ENCODE measurements at places on chromosomes 1 and 21.

DNA sequence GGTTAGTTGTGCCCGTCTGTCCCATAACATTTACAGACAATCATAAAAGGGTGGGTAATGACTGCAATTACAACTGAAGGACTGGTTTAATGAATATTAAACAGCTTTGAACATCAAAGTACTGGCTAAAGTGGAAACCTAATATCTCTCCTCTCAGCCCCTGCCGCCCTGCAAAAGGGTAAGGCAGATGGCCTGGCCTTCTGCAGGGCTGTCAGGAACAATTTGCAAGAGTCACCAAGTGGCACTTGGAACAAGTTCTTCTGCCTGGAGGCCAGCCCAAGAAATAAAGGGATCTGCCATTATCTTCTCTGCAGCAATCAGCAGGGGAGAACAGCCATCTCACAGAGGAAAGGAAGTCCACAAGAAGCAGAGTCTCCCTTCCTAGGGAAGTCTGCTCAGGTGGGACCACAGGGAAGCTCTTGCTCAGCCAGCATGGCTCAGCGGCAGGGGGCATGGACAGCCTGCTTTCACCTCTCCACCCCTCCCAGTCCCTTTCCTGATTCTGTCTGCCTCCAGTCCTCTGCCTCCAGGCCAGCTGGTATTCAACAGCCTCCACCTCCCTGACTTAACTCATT lies 96.1 kb downstream of the TRABD2B start:
- no peak for DNase-seq

GRCh38 chr1:39895731-39896480 lies 5.8 kb downstream of the MYCL start:
- DNase-seq = no peak

DNA sequence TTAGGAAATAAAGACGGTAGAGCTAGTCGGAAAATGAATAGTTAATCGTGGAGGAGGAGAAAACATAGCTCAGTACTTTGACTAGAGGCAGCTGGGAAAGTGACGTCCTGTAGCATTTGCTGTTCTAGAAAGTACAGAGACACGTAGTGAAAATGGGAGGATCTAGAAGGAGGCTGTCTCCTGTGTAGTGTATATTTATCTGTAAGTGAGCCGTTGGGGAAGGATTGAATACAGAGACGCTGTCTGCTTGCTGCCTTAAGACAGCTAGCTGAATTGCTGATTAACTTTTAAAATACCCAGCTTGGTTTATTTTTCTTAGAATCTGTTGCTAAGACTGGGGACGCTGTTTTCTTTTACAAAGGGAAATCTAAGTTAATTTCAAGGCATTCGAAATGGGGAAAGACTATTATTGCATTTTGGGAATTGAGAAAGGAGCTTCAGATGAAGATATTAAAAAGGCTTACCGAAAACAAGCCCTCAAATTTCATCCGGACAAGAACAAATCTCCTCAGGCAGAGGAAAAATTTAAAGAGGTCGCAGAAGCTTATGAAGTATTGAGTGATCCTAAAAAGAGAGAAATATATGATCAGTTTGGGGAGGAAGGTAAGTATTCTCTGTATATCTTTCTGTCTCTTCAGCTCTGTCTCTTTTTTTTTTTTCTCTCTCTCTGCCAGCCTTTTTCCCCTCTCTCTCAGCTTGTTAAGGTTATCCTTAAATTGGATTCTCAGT lies at the start of gene DNAJB4:
DNAJB4 (plus strand) TSS at position 221 of the 729 bp plus-strand sequence; CDS start at position 393, 172 bp downstream.
- peak; percentile 86 for DNase-seq

GRCh38 chr1:46612937-46613660 lies 3.5 kb downstream of the MOB3C start:
- DNase-seq = no peak

DNA sequence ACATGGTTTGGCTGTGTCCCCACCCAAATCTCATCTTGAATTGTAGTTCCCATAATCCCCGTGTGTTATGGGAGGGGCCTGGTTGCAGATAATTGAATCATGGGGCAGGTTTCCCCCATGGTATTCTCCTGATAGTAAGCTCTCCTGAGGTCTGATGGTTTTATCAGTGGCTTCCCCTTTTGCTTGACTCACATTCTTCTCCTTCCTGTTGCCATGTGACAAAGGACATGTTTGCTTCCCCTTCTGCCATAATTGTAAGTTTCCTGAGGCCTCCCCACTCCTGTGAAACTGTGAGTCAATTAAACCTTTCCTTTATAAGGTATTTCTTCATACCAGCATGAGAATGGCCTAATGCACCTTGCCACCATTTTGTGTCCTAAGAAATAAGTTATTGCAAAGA lies 415.0 kb downstream of the COL11A1 start:
- DNase-seq = no peak

- DNase-seq = no peak
Measured at GRCh38 chr21:26449161-26449560, 123.9 kb downstream of the CYYR1 start.

DNA sequence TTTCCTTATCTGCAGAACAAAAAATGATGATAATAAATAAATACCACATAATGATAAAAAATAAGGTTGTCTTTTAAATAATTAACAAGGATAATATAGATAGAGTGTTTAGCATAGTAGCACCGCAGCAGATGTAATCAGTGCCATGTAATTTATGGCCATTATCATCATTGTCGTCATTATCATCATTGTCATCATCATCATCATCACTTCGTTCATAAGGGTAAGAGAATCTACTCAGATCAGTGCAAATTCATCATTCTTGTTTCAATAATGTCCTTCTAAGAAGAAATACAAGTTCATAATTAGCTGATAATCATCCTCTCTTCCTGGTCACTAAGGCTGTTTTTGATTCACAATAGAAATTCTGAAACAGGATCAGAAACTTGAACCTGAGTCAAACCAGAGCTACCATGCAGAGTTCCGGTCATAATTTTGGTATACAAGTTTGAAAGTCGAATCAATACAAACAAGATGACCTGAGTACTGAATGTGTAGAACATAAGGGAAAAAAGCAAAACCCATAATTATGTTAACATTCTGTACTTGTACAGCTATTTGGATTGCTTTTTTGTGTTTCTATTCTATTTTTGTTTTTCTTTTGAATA lies 172.0 kb downstream of the LRRC40 start:
- DNase-seq = no peak

DNA sequence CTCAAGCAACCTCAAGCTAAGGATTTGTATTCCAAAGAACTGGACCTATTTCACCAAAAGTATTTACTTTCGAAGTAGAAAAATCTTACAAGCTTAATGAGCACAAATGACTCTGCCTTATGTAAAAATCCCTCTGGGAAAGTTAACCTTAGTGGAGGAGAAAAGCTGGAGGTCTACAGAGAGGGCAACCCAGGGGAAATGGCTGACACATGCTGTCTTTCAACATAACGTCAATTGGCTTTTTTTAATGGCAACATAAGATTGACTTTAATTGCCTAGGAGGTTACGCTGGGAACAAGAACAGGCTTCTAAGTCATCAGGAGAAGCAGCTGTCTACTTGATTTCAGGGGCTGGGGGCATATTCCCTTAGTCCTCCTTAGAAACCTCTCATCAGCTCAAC lies 52.3 kb downstream of the UTP25 start:
- DNase-seq = no peak

DNA sequence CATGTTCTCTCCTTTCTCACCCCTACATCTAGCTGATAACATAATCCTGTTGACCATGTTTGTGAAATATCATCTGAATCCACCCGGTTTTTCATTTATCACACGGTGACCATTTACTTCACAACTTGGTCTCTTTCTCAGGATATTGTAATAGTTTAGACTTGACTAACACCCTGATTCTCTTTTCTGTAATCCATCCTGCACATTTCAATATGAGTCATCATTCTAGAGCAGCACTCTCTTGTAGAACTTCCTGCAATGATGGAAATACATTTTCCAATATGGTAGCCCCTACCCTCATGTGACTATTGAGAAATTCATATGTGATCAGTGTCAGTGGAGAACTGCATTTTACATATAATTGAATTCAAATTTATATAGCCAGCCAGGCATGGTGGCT lies 2.3 kb upstream of the JAM2 start:
- no peak for DNase-seq

- DNase-seq = no peak
Measured at GRCh38 chr1:36988741-36989193, 45.5 kb downstream of the GRIK3 start.

GRCh38 chr1:67085326-67085725 lies 31.4 kb upstream of the SLC35D1 start:
- DNase-seq = no peak

DNA sequence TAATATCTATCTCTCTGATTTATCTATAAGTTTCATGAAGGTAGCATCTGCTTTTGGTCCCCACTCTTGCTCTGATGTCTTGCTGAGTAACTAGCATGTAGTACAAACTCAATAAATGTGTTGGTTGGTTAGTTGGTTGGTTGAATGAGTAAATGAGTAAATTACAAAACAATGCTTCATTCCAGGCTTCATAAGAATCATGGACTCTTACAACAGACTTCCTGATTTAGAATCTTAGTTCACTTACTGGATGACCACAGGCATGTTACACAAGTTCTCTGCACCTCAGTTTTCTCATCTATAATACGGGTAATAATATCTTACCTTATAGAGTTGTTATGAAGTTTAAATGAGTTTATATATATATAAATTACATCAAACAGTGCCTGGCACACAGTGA lies 98.6 kb downstream of the ZNF281 start:
- no peak for DNase-seq

GRCh38 chr1:47650205-47650604 lies 212.4 kb downstream of the FOXD2 start:
- peak; percentile 18 for DNase-seq

GRCh38 chr1:54408147-54409066 lies 2.2 kb upstream of the SSBP3 start:
- peak; percentile 48 for DNase-seq

All from adrenal gland (tissue), 19 donors.